ENCODE measurements at places on chromosomes 13 and 19.

GRCh38 chr13:37701306-37701705 is 102.7 kb upstream of the POSTN start:
- DNase-seq = no peak

DNA sequence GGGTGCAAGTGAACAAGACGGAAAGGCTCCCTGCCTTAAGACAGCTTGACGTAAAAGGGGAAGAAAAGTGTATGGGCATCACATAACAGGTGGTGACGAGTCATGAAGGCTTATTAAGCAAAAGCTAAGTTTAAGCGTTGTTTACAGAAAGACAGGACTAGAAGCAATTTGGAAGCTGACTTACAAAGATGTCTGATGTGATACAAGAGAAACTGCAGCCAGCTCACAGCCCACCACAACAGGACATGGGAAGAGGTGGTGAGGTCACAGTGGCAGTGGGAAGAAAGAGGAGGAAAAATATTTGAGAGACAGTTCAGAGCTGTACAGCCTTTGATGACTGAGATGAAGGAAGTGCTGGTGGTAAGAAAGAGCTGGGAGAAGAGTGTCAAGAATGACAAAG is 181.6 kb downstream of the KLF12 start:
- no peak for DNase-seq

DNA sequence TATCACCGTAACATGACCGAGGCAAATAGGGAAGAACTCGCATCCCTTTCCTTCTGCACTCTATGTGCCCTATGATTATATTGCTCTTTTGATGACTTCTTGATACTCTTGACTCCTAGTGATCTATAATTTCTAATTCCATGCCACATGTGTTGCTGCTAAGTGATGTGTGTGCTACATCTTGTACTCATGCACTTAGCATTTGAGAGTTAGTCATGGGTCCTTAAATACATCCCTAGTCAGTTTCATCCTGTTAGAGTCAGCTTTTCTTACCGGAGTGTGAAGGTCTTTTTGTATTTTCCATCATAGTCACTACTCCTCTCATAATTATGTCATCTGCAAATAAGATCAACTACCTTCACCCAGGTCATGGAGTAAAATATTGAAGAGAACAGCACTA is 30.2 kb downstream of the RXFP2 start:
- DNase-seq = no peak

DNA sequence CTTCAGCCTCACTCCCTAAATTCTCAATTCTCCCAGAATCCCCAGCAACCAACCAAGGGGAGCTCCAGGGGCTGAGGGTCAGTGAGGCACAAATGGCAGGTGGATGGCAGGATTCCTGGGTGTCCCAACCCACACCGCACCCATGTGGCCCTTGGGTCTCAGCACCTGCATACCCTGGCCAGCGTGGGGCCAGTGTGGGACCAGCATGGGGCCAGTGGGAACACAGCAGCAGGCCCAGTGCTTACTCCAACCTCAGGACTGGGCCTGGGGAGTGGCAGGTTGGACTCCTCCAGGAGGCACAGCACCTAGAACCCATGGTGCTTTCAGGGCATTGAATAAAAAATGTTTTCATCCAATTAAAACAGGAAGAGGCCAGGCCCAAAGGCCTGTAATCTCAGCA is 202.0 kb downstream of the TSHZ3 start:
- no peak for DNase-seq

GRCh38 chr13:98508280-98508679 is 68.6 kb downstream of the STK24 start:
- DNase-seq = no peak

DNA sequence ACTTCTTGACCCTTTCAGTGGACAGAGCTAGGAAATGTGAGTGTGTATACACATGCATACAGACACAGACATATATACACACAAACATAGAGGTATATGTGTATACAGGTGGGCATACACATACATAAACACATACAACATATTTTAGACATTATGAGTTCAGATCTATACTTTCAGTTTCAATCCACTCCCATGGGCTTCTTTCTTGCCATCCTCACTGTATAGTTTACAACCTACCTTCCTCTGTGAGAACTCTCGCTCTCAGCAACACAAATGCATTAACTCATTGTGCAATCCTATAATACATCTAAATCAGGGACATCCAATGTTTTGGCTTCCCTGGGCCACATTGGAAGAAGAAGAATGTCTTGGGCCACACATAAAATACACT is 21.2 kb upstream of the SCEL start:
- no peak for DNase-seq

DNA sequence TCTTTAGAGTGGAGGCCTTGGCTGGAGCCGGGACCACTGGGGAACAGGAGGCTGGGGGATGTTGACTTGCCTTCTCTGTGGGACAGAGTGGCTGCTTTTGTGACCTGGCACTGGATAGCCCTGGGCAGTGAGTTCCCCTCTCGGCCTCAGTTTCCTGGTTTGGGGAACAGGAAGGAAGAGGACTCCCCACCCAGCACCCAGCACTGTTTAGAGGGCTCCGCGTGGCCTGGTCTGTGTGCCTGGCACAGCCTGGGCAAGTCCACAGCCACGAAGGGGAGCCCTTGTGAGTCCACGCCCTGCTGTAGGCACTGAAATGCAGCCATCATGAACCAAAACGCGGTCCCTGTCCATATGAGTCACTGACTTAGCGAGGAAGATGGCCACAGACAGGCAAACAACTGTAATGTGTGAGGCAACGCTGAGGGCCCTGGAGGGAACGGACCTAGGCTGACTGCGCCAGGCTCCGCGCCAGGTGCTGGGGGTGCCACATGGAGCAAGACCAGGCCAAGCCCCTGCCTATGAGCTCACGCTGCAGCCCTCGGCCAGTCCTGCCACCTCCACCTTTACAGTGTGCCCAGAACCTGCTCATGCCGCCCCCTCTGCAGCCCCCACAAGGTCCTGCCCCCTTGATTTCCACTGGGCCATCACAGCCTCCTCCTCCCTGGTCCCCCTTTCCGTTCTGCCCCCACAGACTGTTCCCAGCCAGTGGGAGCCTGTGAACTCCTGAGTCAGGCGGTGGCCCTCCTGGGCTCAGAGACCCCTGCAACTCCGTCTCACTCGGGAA is 35.5 kb downstream of the PAK4 start:
- DNase-seq = no peak

DNA sequence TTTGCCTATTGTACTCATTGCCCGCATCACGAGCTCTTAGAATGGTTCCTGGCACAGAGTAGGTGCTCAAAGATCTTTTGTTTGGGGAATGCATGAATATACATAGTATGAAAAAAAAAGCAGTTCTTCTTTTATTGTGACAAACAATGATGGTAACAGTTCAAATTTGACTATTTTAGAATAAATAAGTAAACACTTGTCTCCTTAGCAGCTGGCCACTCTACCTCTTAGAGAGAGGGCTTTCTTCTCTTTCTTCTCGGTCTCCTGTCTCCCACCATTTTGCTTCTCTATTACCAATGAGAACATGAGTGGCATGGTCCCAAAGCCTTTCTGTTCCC is 639 bp upstream of the SLAIN1 start:
- DNase-seq = no peak

DNA sequence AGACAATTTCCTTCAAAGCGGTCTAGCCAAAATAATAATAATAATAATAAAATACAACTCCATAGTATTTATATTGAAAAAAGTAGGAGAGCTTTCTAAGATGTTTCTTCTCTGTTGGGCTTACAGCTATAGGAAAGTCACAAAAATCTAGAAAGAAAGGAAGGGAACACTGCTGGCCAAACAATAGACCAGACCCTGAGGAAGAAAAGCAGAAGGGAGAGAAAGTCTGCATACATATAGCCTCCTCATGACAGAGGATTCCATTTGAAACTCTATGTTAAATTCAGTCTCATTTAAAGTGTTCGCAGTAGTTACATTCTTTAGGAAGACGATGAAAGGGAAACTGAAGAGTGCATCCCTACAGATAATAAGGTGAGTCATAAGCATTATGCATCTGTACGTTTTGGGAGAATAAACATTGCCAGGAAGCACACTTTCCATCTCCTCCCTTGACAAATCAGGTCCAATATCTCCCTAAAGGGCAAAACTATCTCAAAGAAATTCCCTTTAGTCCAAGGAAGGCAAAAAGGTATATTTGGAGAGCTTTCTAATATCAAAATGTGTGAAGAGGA is 86.5 kb downstream of the PCDH9 start:
- DNase-seq = no peak

DNA sequence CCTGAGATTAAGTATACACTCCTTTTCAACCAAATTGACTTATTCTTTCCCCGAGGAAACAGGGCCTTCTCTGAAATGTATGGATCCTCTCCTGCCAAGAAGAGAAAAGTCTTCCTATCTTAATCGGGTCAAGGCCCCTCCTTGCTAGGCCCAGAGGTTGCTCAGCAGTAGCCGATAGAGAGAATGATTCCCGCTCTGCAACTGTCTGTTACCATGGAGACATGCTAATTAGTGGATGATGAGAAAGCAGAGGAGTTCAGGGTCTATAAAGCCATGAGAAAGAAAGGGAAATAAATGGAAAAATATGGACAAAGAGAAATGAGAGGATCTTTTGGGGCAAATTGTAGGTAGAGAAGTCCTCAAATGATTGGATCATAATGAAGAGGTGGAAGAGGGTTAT is 103.5 kb downstream of the POU4F1 start:
- DNase-seq = no peak

DNA sequence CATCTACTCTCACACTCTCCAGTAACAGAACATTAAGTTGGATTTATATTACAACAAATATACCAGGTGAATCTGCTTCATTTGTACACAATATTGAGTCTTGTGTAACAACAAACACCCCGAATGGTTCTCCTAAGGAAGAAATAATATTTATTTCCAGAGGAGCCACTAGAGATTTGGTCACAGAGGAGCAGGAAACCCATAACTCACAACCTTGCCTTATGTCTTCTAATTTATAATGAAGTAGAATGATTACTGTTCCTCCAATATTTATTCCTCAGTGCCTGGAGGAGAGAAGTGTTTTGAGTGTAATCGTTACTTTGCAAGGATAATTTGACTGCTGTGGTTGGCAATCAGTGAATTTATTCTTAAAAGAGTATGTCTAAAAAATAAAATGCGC is 1243.7 kb upstream of the PCDH20 start:
- no peak for DNase-seq

DNA sequence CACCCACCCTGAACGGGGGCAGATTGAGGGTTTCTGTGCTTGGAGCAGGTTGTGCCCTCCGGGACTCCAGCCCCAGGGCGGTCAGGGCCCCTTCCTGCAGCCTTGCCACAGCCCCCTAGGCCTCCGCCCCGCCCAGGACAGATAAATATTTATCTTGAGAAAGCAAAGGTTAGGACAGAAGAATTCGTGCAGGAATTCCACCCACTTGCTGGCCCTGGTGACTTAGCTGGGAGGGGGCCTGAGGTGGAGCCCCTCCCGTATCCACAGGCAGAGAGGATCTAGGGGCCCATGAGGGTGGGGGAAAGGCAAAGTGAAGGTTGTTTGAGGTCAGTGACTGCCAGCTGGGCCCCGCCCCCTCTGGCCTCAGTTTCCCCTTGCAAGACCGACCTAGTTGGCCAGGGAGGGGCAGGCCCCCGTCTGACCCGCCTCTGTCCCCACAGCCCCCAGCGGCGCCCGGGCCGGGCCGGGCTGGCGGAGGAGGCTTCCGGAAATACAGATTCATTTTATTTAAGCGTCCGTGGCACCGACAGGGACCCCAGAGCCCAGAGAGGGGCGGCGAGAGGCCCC is 5.2 kb downstream of the MIDN start:
- DNase-seq = no peak

- DNase-seq = no peak
Observed at GRCh38 chr13:62450759-62451158, 1035.1 kb upstream of the PCDH20 start.

DNA sequence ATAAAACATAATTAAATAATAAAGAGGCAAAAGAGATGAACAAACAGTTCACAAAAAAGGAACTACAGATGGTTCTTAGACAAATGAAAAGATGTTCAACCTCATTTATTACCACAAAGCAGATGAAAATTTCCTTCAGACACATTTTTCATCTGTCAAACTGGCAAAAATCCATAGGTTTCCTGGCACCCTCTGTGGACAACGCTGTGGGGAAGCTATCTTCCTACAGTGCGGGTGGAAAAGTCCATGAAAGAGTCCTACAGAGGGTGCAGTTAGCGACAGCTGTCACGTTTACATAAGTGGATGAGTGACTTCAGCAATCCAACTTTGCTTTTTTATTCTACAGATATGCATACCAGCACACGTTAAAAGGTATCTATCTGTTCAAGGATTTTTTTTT is 30.3 kb upstream of the PDCD5 start:
- DNase-seq = no peak

DNA sequence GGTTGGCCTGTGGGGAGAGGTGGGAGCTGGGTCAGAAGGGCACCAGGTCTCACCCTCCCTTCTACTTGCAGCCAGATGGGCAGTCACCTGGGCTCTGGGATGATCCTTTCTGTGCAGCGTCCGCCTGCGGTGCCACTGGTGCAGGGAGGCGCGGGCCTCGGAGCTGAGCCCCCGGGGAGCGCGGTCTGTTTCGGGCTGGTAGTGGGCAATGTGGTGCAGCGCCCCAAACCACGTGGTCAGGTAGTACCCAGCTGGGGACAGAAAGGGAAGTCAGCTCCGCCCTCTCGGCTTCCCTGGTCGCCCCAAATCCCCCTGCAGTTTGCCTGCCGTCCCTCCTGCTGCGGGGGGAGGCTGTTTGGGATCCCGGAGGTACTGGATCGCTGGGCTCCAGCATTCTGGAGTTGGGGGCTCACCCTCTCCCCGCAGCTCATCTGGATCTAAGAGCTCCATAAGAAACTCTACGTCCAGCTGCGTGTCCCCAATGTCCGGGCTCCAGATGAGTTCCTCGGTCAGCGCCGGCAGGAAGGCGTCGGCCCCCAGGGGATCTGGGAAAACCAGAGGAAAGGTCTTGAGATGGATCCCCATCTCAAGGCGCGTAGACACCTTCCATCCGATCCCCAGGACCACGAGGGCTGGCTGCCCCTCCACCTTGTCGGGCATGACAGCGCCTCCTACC is 8.8 kb downstream of the RINL start:
- peak; percentile 34 for DNase-seq

DNA sequence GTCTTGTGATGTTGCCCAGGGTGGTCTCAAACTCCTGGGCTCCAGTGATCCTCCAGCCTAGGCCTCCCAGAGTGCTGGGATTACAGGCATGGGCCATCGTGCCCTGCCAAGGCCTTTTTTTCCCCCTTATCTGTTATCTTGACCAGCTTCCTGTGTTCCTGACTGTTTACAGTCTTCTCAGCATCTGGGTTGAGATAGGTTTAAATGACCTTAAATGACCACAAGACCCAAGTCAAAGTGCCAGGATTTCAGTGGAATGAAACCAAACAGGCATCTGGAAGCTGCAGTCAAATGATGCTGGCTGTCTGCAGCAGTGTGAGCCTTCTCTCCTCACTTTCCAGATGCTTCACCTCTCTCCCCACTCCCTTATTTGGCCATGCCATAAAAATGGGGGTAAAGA is 114.2 kb upstream of the CLDN10 start:
- no peak for DNase-seq

- no peak for DNase-seq
Observed at GRCh38 chr13:37806666-37807065, 62.9 kb downstream of the TRPC4 start.

GRCh38 chr19:43768273-43769050 is 12.3 kb downstream of the KCNN4 start:
- DNase-seq = no peak

GRCh38 chr13:50208826-50209335 is 193.6 kb downstream of the KCNRG start:
- DNase-seq = no peak
